ENCODE measurements at places on chromosomes 7 and 10.

- DNase-seq, result no peak
Observed at GRCh38 chr7:18400275-18400674, 95.3 kb upstream of the HDAC9 start.

- no peak for DNase-seq
Observed at GRCh38 chr7:93232673-93233018, 480 bp downstream of the VPS50 start.

DNA sequence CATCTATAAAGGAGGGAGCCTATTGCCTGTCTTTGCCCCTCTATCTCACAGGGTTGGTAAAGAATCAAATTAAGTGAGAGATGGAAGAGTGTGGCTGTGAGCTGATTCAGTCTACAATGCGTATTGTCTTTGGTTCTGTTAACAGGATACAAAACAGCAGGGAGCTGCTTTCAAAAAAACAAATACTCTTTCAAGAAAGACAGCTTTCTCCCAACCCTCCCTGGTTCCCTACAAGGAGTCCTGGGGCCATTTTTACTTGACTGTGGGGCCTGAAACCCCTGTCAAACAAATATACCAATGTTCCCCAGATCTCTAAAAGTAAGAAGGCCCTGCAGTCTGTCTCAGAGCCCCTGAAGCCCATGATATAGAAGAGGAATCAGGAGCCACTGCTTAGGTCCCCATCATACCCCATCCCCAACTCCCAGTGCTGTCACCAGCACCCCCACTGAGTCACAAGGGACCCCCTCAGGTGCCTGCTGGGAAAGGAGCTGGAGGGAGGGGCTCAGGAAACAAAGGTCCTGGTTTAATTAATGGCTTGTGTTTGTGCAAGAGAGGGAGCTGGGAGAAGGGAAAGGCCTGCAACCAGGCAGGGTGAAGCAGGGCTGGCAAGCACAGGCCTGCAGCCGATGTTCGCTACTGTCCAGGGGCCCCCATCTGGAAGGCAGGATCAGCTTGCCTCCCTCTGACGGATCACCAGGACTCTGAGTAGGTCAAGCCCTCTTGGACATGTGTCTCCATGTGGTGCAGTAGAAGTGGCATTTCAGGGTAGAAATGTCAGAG lies 182.0 kb upstream of the GHITM start:
- no peak for DNase-seq

GRCh38 chr7:18481776-18482175 lies 13.8 kb upstream of the HDAC9 start:
- DNase-seq, result no peak

- DNase-seq, result no peak
Observed at GRCh38 chr10:70753026-70753663, 32.0 kb downstream of the TBATA start.

DNA sequence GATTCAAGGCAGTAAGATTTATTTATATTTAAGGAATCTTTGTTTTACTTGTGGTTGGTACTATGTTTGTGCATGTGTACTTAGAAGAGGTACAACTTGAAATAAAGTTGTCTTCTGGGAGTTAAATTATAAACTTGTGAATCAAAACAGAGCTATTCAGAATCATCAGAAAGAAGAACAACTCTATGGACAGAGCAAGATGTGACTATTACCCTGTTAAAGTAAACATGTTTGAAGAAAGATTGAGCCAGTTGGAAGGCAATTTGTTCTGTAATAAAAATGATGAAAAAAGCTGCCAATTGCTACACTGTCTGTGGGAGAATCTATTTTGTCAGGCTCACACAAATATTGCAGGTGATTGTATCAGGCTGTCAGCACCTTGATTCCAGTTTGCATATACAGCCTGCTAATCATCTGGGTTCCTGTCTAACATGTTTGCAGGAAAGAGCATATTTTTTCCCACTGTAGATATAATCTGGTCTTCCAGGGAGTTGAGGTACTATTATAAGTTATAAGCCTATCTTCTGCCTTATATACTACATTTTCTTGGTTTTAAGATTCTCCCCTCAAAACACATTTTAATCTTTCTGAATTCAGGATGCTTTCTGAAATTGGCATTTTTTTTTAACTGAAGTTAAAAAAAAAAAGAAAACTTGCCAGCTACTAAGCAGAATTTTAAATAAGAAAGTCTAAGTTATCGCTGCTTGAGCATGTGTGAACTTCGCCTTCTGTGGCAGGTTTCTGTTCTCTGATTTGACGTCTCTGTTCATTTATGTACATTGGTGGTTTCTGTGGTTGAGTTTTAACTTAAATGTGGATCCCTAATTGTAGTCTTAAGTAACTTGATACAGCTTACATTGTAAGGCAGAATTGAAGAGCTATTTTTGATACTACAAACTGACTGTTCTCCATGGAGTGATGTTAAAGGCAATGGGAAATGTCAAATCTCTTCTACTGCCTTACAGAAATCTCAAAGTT lies 46.0 kb downstream of the ZNRF2 start:
- peak; percentile 65 for DNase-seq

DNA sequence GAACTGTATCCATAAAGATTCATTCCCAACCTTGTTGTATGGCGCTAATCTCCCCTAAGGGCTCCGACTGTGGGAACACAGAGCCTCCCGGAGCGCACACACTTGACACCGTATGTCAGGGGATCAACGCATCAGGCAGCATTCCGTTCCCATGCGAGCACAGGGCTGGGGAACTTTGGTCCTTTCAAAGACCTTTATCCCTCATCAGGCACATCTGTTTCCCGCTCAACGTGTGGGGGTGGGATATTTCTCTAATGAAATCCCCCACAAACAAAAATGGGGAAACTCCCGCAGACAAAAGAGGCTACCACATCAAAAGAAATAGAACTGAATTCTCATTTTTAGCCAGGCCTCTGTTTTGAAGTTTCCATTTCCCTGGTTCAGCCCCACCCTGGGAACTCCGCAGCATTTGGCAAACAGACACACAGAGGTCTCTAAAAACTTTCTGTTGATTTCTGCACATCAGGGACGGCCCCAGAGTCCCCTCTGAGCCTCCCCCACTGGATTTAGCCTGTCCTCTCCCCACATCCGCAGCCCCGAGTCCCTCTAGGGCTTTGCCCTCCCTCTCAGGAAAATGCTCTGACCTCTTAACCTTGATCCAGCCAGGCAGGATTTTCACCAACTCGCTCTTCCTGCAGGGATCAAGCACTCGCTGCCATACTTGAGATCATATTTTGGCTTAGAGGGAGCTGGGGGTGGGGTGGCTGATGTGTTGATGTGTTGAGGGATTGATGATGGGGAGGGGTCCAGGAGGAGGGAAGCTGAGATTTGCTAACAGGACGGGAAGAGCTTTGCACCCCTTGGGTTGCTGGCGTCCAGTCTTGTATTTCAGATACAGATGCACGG lies 6.6 kb downstream of the CPA5 start:
- DNase-seq, result no peak

DNA sequence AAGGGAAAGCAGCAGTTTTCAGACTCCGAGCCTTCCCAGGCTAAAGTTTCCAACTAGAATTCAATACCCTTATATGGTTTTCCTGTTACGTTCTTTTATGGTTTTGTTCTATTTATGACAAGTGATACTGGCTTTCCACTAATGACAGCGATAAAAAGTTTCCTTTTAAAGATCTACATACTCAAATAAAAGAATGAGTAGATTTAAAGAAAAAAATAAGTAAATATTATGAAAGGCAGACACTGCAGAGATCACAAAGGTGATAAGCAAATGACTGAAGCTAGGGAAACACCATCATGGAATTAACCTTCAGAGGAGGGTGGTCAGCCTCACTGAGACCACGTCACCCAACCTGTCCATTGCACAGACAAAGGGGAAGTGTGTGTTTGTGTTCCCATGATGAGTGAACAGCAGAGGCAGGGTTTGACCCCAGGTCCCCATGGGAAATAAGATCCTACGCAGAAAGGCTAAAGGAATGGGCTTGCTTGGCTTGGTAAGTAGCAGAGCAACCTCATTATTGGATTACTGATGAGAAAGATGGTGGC lies 4.0 kb downstream of the VSIR start:
- DNase-seq, result no peak

All from central memory CD4-positive, alpha-beta T cell (primary cell).